ENCODE measurements at places on chromosomes 11 and 22.
A peak's percentile ranks its signal among the peaks of the same experiment; 100 is the strongest.

GRCh38 chr22:43955883-43956782 is 891 bp downstream of the SAMM50 start:
- DNase-seq = no peak

- no peak for DNase-seq
Observed at GRCh38 chr11:76637491-76638269, 32.9 kb downstream of the LRRC32 start.

GRCh38 chr11:85725510-85726258 is 39.7 kb upstream of the CCDC89 start:
- DNase-seq = no peak

DNA sequence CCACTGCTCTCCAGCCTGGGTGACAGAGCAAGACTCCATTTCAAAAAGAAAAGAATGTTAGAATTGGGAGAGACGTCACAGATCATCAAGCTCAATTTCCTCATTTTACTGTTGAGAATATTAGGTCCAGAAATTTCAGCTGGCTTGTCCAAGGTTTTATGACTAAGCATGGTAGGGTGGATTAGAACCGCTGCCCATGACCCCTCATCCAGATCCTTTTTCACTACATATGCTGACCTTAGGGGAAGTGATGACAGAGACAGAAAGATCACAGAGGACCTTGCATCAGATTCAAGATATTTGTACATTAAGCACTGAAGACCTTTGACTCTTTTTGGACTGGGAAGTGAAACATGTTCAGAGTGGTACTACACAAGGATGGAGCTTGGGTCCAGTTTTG is 134.5 kb downstream of the ADAMTS15 start:
- DNase-seq = no peak

GRCh38 chr11:26916805-26917204 is 77.1 kb upstream of the FIBIN start:
- DNase-seq = no peak

GRCh38 chr11:19816817-19817216 is 104.2 kb downstream of the NAV2 start:
- DNase-seq = no peak

DNA sequence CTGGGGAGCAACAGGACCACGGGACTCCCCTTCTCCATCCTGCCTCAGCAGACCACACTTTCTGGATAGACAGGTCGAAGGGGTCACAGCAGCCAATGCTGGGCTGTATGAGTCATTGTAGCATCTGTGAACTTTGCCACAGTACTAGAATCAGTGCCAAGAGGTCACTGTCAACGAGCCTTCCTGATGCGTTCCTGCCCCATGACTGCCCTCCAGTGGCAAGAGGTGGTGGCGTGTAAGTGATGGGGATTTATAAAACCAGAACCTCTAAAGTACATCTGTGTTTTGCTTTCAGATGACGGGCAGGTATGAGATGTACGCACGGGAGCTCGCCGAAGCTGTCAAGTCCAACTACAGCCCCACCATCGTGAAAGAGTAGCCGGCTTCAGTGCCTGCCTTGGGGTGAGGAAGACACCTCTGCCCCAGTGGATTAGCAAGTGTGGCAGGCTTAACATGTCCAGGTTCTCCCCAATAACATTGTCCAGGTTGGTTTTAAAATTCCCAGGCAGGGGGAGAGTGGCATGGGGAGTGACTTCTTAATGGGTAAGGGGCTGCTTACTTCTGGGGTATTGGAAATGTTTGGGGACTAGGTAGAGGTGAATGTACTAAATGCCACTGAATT is 29.4 kb downstream of the GUCD1 start:
- peak; percentile 87 for DNase-seq

- DNase-seq = no peak
Observed at GRCh38 chr11:11659567-11660362, 38.0 kb upstream of the GALNT18 start.

GRCh38 chr11:20658135-20658534 is 11.3 kb upstream of the NELL1 start:
- no peak for DNase-seq

DNA sequence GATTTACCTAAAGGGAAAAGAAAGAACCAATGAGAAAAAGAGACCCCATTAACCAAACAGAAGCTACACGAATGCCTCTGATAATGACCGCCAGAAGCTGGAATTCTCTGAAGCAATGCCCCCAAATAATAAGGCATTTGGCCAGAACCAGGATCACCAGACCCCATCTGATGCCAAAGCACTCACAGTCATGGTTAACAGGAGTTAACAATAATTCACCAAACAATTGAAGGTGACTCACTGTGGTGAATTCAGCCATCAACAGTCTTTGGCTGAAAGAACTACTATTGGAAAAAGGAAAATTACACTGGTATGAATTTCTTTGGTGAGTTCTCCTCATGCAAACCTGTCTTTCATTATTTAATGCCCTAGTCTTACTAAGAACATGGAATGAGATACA is 21.9 kb upstream of the NFRKB start:
- no peak for DNase-seq

- no peak for DNase-seq
Observed at GRCh38 chr22:25478528-25478927, 85.9 kb upstream of the GRK3 start.

- no peak for DNase-seq
Observed at GRCh38 chr11:44904261-44905020, 46.2 kb downstream of the TP53I11 start.

- DNase-seq = no peak
Observed at GRCh38 chr11:11780858-11781257, 60.9 kb upstream of the USP47 start.

- no peak for DNase-seq
Observed at GRCh38 chr11:76629116-76629852, 41.3 kb downstream of the LRRC32 start.
